ENCODE measurements at places on chromosomes 4 and X. TPM values are rescaled to one million over a fixed set of nuclear protein-coding genes. Genes with fewer than 3 reads are reported as not detected.

GRCh38 chr4:119962631-119963030, 104.0 kb downstream of the MAD2L1 start:
- DNase-seq = peak; percentile 13

- DNase-seq = peak; percentile 36
Observed at GRCh38 chr4:15778289-15779241, at the start of gene CD38. TSS of gene CD38 (plus strand) at chr4:15778328. CDS start at chr4:15778415, 87 bp downstream.

DNA sequence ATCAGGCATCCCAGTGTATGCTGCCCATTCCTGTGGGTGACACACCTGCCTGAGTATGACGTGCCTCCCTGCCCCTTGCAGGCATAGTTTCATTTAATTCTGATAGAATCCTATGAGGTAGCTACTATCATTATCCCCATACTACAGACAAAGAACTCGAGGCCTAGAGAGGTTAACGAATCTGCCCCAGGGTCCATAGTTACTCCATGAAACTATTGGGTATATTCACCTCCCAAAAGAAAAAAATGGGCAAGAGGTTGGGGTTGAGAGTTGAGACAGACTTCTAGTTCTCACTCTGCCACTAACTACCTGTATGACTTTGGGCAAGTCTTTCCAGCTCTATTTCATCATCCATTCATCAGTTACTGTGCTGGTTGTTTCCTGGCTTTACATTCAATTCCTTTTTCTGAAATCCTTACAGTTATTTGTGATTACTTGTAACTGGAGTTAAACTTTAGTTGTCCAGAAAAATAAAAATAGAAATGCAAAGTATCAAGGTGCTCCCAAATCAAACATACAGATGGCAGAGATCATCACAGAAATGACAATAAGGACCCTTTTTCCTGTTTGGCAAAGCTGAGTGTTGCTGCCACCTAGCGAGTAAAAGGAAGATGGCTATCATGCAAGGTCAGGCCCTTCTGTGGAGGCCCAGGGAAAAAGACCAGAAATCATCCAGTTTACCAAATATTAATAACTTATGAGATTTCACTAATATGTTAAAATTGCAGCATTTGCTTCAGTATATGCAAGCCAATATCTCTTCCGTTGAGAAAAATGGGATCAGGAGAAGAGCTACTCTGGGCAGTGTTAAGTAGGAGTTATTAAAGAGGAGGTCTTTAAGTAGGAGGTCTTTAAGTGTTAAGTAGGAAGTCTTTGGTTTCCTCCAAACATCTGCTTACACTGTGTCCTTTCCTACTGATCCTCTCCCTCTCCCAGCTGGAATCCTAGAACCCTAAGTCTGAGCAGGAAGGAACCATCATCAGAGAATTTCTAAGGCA, 17.1 kb upstream of the MAP7D3 start:
- DNase-seq = peak; percentile 25

GRCh38 chr4:177964061-177964460, 521.8 kb upstream of the AGA start:
- no peak for DNase-seq

DNA sequence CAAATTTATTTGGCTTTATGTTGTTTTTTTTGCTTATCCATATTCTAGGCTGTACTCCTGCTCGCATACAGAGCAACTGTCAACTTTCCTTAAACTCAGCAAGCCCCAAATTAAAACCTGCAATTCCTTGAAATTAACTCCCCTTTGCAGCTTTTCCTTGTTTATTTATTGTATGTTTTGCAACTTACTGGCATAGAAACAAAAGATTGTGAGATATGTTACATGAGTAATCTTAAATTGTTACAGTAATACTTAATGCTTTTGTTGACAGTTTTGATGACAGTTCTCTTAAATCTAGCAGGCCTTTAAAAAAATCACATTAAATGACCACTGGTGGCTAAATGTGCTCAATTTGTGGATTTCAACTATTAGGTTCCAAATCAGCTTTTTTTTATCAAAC, 4.5 kb downstream of the DDX3X start:
- no peak for DNase-seq

GRCh38 chr4:10866666-10867065, 182.1 kb upstream of the CLNK start:
- no peak for DNase-seq

DNA sequence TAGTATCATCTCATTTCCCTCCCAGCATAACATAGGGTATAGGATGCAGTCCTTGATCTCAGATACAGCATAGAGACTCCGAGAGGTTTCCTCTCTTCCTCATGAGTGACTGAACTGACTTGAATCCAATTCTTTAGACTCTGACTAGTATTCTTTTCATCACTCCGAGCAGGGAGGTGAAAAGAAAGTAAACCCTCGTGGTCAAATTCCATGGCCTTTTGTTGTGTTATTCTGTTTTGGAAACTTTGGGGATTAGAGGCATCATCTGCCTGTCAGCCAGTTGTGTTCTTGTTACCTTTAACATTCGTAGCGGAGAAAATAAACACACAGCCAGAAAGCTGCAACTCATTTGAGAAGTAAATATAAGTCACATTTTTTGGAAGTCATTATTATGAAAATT, 206.6 kb downstream of the ARHGAP10 start:
- no peak for DNase-seq

GRCh38 chr4:25535278-25535677, 120.4 kb upstream of the SLC34A2 start:
- DNase-seq = peak; percentile 32

- no peak for DNase-seq
Observed at GRCh38 chrX:30530606-30531005, 47.0 kb downstream of the TASL start.

- DNase-seq = no peak
Observed at GRCh38 chr4:8832113-8832915, 39.3 kb downstream of the HMX1 start.

Gene HSFX2
- 0.21 TPM for polyA plus RNA-seq

Gene MCF2
- 0.06 TPM for polyA plus RNA-seq

Gene DMD
- 1.6 TPM for polyA plus RNA-seq
